ENCODE measurements at places on chromosomes 12 and 14.

GRCh38 chr14:100854435-100854834 is 28.5 kb downstream of the MEG3 start:
- no peak for DNase-seq

- DNase-seq = no peak
Measured at GRCh38 chr12:120394483-120395367, 25.8 kb upstream of the MSI1 start.

DNA sequence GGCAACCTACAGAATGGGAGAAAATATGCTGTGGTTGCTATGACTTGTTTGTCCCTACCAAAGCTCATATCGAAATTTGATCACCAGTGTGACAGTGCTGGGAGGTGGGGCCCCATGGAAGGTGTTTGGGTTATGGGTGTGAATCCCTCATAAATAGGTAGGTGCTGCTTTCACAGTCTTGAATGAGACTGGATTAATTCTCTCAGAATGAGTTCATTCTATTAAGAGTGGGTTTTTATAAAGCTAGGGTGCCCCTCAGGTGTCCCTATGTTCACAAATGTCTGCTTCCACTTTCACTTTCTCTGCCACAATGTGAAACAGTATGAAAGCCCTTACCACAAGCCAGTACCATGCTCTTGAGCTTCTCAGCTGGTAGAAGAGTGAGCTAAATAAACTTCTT is 133.5 kb downstream of the CPNE8 start:
- peak; percentile 13 for DNase-seq

DNA sequence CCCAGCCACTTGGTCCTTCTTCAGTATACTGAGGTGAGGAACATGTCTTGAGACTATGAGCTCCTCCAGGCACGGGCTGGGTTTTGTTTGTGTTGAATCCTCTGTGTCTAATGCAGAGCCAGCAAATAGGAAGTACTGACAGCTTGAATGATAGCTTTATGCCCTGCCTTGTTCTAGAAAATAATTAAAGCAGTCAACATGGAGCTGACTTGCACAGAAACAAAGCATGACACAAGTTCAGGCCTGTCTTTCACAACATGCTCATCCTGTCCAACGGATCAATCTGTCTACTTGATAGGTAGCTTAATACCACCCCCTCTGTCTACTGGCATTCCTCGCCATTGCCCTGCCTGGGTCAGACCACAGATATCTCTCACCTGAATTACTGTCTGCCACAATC is 140.9 kb downstream of the ESRRB start:
- DNase-seq = no peak

DNA sequence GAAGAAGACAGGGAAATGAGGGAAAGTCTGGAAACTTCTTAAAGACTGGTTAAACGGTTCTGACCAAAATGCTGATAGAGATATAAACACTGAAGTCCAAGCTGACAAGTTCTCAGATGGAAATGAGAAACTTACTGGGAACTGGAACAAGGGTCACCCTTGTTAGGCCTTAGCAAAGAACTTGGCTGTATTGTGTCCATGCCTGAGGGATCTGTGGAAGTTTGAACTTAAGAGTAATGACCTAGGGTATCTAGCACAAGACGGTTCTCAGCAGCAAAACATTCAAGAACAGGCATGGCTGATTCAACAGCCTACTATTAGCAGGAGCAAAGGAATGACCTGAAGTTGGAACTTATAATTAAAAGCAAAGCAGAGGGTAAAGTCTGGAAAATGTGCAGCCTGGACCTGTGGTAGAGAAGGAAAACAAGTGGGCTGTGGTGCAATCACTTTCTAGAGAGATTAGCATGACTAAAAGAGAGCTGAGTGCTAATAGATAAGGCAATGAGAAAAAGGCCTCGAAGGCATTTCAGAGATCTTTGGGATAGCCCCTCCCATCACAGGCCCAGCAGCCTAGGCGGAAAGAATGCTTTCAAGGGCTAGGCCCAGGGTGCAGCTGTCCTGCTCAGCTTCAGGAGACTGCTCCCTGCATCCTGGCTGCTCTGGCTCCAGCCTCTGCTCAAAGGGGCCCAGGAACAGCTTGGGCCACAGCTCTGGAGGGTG is 60.3 kb downstream of the ATP2B1 start:
- DNase-seq = no peak

- DNase-seq = no peak
Measured at GRCh38 chr12:51635346-51635745, 44.3 kb downstream of the SCN8A start.

- no peak for DNase-seq
Measured at GRCh38 chr12:23770202-23770938, 179.1 kb downstream of the SOX5 start.

- DNase-seq = no peak
Measured at GRCh38 chr12:6494968-6495367, 1.1 kb downstream of the NCAPD2 start.

GRCh38 chr12:112682586-112682985 is 109.0 kb upstream of the RPH3A start:
- DNase-seq = no peak

DNA sequence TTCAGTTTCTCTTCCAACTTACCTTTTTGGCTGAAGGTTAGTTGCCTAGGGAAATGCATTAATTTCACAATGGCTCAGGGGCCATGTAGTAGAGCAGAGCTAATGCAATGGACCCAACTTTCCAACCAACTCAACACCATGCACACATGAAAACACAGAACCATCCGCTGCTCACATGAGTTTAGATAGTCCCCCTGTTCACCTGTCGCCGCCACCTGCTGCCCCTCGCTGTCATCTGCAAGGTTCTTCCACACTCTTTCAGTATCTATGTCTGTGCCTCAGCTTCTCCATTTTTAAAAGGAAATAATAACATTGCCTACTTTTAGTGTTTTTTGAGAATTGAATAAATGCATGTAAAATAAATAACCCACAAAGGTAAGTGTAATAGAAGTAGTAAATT is 585.6 kb downstream of the ETNK1 start:
- DNase-seq = no peak

DNA sequence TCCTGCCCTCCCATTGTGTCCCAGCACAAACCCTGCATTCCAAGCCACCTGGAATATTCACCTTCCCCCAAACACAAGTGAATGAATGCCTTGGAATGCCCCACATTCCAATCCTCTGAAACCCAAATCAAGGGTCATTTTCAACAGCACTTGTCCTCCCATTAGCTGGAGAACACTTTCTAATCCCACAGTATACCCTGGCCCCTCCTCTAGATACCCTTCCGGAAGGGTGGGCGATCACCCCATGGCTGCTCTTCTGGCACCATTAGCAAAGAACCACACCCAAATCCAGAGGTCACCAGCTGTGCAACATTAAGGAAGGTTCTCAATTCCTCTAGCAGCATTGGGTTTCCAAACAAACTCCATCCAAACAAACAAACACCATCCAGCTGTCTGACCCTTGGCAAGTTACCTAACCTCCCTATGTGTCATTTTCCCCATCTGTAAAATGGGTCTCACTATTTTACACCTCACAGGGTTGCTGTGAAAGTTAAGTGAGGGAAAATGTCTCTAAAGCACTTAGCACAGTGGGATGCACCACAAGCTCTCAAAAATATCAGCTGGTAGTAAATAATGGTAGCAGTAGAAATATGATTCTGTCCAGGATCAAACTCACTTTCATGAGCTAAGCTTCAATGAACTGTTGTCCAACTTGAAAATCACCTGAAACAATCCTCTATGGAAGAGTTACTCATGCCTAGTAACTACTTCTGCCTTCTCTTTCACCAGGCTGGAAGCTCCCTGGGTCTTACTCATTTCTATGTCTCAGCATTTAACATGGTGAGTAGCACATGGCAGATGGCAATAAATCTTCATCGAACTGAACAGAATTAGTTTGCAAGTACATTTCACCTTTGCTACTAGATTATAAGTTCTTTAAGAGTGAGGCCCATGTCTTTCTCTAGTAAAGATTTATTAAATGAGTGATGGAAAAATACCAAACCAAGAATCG is 5.3 kb downstream of the NUAK1 start:
- no peak for DNase-seq

GRCh38 chr14:44778604-44779003 is 183.1 kb downstream of the KLHL28 start:
- DNase-seq = no peak

DNA sequence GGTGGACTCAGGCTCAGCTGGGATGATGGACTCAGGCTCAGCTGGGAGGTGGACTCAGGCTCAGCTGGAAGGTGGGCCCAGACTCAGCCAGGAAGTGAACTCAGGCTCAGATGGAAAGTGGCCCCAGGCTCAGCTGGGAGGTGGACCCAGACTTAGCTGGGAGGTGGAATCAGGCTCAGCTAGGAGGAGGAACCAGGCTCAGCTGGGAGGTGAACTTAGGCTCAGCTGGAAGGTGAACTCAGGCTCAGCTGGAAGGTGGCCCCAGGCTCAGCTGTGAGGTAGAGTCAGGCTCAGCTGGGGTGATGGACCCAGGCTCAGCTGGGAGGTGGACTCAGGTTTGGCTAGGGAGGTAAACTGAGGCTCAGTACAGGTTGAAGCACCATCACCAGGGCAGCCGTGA is 21.8 kb upstream of the C14orf180 start:
- DNase-seq = no peak

GRCh38 chr12:132393991-132394949 is 64.9 kb upstream of the GALNT9 start:
- peak; percentile 15 for DNase-seq

DNA sequence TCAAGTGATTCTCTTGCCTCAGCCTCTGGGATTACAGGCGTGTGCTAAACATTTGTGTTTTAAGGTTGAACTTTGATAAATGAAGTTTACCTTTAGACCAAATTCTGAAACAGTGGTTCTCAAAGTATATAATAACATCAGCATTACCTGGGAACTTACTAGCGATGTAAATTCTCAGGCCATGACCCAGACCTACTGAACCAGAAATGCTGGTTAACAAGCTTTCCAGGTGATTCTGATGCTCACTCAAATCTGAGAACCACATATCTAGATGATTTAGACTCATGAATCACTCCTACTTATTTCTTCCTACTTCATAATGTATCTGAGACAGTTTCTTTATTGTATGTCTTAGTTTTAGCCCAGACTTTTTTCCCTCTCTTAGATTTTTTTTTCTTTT is 43.6 kb downstream of the RAD51B start:
- DNase-seq = no peak

- DNase-seq = no peak
Measured at GRCh38 chr14:75718199-75718598, 57.2 kb downstream of the TTLL5 start.

GRCh38 chr14:48690349-48690748 is 895.8 kb downstream of the RPS29 start:
- DNase-seq = no peak

DNA sequence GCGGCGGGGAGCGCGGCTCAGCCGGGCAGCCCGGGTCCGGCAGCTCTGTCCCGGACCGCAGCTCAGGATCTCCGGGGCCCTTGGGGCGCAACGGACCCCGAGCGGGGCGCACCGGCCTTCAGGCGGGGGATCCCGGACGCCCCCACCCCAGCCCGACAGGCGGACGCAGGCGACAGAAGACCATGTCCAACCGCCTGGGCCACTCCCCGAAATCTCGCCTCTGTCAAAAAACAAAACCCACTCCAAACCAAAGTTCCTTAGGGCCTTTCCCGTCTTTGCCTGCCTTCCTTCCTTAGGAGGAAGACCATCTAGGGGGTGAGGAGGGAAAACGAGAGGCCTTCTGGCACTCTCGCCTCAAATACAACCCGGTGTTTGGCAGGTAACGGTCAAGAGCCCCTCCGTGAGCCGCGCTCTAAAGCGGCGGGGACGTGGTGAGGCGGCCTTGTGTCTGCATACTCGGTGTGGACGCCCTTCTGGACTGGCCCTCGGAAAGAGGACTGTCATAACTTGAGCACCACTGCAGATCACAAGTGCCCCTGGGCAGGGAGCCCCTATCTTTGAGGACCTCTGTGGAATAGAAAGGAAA is 604 bp downstream of the HCFC2 start:
- no peak for DNase-seq

DNA sequence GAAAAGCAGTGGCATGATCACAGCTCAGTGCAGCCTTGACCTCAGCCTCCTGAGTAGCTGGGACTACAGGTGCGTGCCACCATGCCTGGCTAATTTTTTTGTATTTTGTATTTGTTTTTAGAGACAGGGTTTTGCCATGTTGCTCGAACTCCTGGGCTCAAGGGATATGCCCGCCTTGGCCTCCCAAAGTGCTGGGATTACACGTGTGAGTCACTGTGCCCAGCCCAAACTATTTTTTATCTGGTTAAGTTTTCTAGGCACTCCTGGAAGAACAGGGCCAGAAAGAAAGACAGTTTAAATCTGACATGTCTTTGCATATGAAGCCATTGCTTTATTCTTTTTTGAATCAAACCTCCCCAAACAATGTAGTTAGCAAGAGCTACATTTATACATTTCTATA is 27.5 kb upstream of the PTGR2 start:
- no peak for DNase-seq

- no peak for DNase-seq
Measured at GRCh38 chr12:128820723-128821432, 2.9 kb downstream of the SLC15A4 start.

DNA sequence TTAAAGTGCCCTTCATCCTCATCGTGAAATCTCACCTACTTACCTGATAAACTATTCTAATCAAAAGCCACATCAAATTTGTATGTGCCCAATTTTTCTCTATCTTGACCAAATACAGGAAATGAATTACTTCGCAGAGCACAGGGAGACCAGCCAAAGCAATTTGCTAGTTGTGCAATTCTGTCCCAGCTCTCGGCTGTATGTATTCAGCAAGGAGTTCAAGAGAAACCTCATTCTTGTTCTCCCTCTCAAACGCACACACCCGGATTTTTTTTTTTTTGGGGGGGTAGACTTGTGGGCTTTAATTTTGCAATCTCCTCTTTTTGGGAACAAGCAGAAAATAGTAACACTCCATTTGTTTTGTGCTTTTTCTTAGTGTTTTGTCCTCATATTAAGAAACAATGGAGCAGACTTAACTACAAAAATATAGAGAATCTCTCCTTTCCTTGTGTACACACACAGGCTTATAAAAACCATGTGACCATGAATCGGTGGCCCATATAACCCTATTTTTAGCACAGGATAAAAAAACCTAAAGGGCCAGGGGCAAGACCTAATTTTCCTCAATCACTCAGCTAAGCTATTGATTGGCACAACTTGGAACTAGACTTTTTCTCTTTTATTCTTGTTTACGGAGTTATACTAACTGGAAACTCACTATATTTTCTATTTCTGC is 64.2 kb downstream of the MBIP start:
- no peak for DNase-seq

- no peak for DNase-seq
Measured at GRCh38 chr12:64551676-64552075, 58.6 kb upstream of the RASSF3 start.

GRCh38 chr14:90658541-90658967 is 157.7 kb downstream of the TTC7B start:
- peak; percentile 28 for DNase-seq
